ENCODE measurements at places on chromosomes 4 and X.

- no peak for DNase-seq
These were observed 1289.6 kb upstream of the TENM3 start for GRCh38 chr4:180953572-180953971.

- DNase-seq = no peak
These were observed 418.0 kb downstream of the PACRGL start for GRCh38 chr4:21118301-21118700.

GRCh38 chrX:13121020-13121555 is 76.7 kb upstream of the FAM9C start:
- DNase-seq = no peak

DNA sequence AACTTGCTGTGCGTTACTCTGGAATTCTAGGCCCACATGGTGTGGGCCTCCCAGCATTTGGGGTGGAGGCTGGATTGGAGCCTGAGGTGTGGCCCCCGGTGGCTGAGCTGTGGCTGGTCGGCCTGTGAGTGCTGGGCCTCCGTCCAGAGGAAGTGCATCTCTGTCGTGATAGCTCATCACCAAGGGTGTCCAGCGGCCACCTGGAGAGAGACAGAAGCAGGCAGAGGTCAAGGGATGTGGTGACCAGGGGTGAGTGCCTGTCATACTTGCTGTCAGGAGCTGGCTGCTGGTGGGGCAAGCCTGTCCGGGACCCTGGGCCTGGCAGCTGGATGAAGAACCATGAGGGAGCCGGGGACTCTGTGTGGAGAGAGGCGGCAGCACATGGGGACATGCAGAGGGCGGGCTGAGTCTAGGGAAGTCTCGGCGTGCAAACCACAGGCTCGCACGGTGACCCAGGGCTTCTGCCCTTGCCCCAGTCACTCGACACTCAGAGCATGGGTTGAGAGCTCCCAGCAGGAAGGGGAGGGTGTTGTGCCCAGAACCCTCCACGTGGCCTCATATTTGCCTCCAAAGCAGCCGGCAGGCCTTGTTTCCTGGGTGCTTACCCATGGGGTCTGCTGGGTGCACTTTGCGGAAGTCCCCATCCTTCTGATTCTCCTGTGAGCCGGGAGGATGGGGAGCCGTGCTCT is 6.2 kb downstream of the SORCS2 start:
- DNase-seq = no peak

GRCh38 chrX:72073633-72074032 is 58.1 kb downstream of the RTL5 start:
- no peak for DNase-seq

DNA sequence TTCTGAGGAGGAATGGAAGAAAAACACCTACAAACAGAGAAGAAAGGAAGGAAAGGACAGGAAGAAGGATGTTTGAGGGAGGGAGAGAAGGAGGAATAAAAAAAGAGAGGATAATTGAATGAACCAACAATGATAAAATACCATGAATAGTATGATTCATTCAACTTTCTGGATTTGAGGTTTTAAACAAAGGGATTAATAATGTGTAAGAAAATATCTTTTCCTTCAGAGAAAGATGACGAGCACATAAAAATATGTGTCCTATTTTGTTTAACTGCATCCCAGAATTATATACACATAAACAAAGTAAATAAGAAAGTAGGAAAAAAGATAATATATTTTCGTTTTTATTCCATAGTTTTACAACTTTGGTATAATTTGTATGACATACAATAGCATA is 1380.4 kb downstream of the STIM2 start:
- no peak for DNase-seq

- no peak for DNase-seq
These were observed 31.4 kb upstream of the JAKMIP1 start for GRCh38 chr4:6231663-6232165.

DNA sequence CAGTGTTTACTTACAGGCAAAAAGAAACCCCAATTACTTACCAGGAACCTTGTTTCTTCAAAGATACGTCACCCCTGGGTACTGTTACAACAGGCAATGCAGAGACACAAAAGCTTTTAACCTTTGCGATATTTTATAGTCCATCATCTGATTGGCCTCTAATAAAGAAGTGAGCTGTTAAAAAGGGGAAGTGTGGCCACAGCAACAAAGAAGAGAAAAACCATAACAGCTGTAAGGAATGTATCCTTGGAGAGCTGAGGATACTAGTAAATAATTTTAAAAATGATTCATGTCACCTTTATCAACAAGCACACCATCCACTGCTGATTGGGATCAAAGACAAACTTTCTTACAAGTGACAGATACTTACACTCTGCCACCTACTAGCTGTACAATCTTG is 14.1 kb downstream of the GABRA4 start:
- no peak for DNase-seq

DNA sequence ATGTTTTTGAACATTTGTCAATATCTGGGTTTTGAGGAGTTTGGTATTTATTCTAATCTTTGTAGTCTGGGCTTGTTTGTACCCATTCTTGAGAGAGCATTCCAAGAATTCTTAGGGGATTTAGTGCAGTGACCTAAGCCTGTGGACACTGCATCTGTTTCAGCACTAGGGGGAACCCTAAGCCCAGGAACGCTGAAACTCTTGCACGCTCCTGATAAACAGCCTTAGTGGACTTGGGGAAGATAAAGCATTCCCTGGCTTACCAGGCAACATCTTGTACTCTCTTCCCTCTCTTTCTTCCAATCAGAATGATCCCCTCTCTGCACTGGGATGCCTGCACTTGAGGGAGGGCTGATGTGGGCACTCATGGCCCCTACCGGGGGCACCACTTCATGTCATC is 654.9 kb upstream of the HTR2C start:
- DNase-seq = no peak

DNA sequence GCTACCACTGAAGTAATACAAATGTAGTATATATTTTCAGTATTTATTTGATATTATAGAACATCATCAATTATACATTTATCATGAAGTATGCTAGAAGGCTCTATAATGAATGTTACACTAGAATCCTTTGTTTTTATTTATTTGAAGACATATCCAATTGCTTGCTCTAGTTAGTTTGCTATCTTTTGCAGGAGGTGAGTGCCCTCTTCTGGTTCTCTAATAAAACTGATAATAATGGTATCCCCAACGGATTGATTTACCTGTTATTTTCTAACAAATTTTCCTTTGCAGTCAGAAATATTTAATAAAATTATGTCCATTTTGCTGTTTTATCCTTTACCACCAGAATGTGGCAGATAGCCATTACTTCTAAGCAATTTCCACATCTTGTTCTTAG is 274.3 kb upstream of the TACR3 start:
- DNase-seq = no peak

GRCh38 chr4:108355186-108355901 is 186.6 kb upstream of the LEF1 start:
- no peak for DNase-seq

- no peak for DNase-seq
These were observed 124.6 kb downstream of the GABRB1 start for GRCh38 chr4:47155919-47156318.

DNA sequence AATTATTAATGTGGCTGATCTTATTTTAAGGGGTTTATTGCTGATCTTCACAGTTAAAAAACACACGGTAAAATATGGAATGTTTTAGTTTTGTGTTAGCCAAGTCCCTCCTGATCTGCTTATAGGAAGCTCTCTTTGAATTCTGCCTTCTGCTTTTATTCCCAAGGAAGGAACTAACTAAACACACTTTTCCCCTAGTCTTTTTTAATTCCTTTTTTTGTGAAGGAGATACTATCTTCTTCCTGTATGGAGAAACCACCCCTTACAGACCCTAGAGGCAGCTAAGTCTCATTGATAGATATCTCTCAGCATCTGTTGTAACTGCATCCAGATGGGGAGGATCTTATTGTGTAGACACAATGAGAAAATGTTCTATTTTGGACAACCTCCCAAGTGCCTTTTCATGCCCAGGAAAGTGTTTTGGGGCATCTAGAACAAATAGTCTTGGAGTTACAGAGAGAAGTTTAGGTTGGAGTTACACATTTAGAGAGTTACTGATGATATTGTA is 64.4 kb downstream of the AFF1 start:
- DNase-seq = no peak

DNA sequence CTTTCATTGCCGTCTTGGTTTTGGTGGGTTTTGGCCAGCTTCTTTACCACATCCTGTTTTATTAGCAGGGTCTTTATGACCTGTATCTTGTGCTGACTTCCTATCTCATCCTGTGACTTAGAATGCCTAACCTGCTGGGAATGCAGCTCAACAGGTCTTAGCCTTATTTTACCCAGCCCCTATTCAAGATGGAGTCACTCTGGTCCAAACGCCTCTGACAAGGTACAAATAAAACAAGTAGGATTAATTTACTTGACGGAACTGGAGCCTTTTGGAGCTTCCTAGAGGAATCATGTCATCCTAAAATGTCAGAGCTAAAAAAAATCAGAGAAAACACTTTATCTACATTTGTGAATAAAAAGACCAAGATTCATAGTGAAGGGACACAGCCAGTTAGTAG is 66.2 kb upstream of the ATXN3L start:
- no peak for DNase-seq

DNA sequence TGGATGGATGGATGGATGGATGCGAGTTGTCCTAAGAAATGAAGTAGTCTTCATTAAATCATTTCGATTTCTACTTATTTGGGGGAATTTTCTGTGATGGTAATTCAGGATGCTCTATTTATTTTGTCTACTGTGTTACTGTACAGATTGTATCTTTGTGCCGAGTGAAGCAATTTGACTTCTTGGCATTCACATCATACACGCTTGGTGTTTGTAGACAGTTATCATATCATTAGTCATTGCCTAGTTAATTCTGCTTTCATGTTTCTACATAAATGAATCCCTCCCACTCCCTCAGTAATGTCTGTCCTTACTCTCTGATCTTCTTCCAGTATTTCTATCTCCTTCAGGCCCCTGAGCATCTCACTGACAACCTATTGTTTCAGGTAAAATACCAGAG is 64.0 kb downstream of the RASGEF1B start:
- DNase-seq = no peak

- no peak for DNase-seq
These were observed 28.0 kb downstream of the FAM53A start for GRCh38 chr4:1656132-1656531.

- no peak for DNase-seq
These were observed 117.3 kb downstream of the ENPP6 start for GRCh38 chr4:184100297-184100885.

- DNase-seq = no peak
These were observed 1.7 kb downstream of the SAT1 start for GRCh38 chrX:23784470-23785331.

GRCh38 chrX:24026432-24026831 is 554 bp downstream of the KLHL15 start:
- DNase-seq = no peak

DNA sequence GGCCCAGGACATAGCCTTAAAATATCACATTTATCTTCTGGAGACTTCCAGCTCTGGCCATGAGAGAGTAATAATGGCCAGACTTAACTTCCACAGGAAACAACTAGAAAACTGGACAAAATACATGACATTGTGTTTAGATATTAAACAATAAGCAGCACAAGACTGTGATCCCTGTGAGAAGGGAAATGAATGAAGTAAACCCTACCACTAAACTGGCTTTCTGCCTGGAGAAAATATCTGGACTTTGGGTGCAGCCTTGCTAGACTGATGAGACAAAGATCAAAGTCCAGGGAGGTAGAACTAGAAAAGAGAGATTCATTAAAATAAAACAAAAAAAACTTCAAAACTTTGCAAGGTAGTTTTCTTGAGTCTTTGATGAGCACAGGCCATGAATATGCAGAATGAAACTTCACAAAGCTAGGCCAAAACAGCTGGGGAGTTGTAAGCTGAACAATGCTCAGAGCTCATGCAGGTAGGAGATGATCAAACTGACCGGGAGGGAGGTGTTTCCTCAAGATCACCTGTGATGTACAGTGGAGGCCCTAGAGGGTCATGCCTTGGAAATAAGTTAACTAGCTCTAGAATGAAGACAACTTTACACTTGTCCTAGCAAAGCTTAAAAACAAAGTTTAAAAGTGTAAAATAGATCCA is 147.0 kb upstream of the SH3RF1 start:
- no peak for DNase-seq

DNA sequence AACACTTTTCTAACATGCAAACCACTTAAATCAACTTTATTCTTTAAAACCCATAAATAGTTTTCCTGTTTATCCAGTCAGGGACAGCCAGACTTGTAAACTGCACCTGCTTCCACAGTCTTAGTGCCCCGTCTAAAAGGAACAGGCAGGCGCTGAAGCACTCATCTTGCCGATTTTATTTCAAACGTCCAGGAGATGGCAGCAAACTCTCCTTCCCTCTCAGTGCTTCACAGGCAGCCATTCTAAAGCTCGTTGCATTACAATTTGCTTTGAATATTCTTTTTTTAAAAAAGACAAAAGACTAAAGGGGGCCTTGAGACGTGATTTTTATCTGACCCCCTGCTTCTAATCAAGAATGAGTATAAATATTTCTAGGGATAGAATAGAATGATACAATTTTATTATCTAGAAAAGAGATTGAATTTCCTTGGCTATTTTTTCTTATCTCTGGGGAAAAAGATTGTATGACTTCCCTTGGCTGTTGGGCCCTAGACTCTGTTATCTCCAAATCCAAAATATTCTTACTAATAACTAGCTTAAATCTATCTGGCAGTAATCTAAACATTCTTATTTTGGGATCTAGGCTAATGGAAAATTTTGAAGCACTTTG is 93.6 kb upstream of the MYOZ2 start:
- no peak for DNase-seq

DNA sequence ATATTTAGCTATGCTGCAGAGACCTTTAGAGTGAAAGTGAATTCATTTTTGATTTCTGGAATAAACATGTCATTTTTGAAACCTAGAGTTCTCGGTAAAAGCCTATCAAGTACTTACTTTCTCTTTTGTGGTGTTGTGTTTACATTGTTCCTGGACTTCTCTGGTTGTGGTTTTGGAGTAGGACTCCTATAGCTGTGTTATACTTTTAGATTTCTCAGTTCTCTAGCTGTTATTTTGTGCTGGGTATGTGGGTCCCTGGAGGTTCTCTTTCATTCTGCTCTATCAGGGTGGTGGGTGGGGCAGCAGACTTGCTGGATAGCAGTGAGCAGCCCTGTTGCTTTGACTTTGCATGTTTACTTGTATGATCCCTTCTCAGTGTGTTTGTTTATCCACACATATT is 25.6 kb upstream of the MSMO1 start:
- no peak for DNase-seq

- DNase-seq = no peak
These were observed 40.5 kb downstream of the GRID2 start for GRCh38 chr4:92344216-92344615.

DNA sequence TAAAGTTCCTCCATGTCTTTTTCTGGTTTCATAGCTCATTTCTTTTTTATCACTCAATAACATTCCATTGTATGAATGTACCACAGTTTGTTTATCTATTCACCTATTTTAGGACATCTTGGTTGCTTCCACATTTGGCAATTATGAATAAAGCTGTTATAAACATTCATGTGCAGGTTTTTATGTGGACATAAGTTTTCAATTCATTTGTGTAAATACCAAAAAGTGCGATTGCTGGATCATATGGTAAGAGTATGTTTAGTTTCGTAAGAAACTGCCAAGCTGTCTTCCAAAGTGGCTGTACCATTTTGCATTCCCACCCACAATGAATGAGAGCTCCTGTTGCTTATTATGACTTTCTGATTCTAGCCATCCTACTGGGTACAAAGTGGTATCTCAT is 36.3 kb upstream of the ZFX start:
- no peak for DNase-seq
